ENCODE measurements at places on chromosomes 4 and X.

DNA sequence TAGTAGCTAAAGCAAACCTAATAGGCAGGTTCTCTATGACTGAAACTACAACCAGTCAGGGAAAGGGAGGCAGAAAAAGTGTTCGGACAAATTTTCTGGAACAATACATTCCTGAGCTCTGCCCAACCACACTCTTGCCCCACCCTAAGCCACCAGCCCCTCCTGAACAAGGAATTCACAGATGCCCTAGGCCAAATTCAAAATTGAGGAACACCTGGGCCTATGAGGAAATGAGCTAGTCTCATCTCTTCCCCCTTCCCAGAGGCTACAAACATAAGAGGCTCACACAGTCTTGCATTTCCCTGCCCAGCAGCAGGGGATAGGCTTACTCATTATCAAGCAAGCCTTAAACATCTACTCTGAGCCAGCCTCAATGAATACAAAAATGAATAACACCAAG is 284.7 kb downstream of the ZNF674 start:
- no peak for DNase-seq

- peak; percentile 45 for DNase-seq
Observed at GRCh38 chr4:59540311-59540710, 1659.8 kb upstream of the ADGRL3 start.

GRCh38 chr4:176261481-176261880 is 7.5 kb downstream of the ASB5 start:
- no peak for DNase-seq

GRCh38 chr4:108533876-108534275 is 86.5 kb upstream of the RPL34 start:
- no peak for DNase-seq

DNA sequence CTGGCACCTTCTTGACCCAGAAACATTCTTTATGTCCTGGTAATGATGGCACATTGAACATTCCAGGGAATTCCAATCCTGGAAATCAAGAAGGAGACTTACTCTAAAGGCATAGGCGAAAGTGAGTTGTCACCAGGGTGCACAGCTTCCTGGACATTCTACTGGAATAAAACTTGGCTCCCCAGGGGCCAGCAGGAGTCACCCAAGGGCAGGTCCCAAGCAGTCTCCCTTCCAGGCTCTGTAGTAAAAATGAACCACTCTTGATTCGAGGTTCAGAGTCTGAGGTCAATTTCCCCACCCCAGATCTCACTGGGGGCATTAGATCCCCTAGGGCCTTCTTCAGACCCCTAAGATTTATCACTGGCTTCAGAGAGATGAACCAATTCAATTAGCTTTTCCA is 338.7 kb upstream of the GATB start:
- no peak for DNase-seq

Measured in RCC 7860 (cell line).